Activated naive CD8-positive, alpha-beta T cell treated with anti-CD3 and anti-CD28 coated beads for 36 hours (primary cell): ENCODE measurements at places on chromosomes 7 and 10. TPM values are rescaled to one million over a fixed set of nuclear protein-coding genes. Genes with fewer than 3 reads are reported as not detected.
A peak's percentile ranks its signal among the peaks of the same experiment; 100 is the strongest.

AGR2 gene
- not detected for total RNA-seq

GRK5 gene
- 12.8 TPM for total RNA-seq

GRCh38 chr7:53500076-53500475 lies 464.6 kb downstream of the POM121L12 start:
- no peaks in the 10 kb centered on the region for H3K27me3 ChIP-seq
- H3K27ac ChIP-seq, result no peak overlapping the region
- DNase-seq, result no peak
- no peaks in the 10 kb centered on the region for H3K36me3 ChIP-seq
- H3K4me1 ChIP-seq, result no peaks in the 10 kb centered on the region

DNA sequence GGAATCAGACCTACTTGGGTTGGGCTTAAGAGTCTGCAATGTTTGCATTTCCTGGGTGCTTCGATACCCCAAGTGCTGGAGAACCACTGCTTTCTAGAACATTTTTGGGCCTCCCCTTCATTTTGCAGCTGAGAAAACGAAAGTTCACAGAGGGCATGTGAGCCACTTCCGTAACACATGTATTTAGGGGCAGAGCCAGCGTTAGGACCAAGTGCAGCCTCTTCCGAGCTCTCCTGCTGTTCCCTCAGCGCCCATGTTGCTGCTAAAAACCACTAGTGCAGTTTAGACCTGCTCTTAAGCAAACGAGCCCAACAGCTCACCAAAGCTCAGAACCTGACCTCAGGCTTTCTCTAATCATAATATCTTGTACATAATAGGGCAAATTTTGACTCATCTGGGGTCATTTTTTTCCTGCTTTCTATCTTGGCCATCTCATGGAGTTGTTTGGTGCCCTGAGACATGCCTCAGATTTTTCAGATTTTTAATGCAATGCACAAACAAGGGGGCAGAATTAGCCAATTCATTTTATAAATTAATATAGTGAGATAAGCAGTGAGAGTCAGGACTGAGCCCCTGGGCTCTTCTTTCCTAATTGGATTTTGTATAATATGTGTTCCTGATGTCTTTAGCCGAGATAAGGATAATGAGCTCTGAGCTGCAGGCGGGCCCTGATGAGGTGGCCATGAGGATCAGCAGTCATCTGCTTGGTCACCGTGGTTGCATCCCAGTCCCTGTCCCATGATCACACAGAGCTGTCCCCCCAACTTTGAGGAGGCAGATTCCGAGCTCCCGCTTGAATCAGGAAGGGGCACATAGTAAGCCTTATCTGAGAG lies 12.9 kb downstream of the BAG3 start:
- peaks cover 7% of the 10 kb centered on the region for H3K36me3 ChIP-seq
- no peak overlapping the region for H3K4me3 ChIP-seq
- H3K4me1 ChIP-seq, result peaks cover 30% of the 10 kb centered on the region
- peak overlapping the region; percentile 66 for H3K27ac ChIP-seq

DNA sequence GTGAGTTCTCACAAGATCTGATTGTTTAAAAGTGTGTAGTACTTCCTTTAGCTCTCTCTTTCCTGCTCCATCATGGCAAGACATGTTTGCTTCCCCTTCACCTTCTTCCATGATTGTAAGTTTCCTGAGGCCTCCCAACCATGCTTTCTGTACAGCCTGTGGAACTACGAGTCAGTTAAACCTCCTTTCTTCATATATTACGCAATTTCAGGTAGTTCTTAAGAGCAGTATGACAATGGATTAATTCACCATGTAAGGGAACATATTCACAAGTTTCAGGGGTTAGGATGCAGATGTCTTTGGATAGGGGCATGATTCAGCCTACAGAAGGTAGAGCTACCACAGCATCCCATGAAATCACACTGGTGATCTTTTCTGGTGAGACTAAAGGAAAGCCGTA lies 174.7 kb downstream of the GPR158 start:
- H3K4me3 ChIP-seq, result no peak overlapping the region
- H3K36me3 ChIP-seq, result no peaks in the 10 kb centered on the region
- H3K27me3 ChIP-seq, result no peaks in the 10 kb centered on the region
- DNase-seq, result no peak
- no peaks in the 10 kb centered on the region for H3K4me1 ChIP-seq

- H3K4me1 ChIP-seq, result no peaks in the 10 kb centered on the region
- no peak overlapping the region for H3K4me3 ChIP-seq
- H3K27me3 ChIP-seq, result no peaks in the 10 kb centered on the region
- no peak for DNase-seq
- H3K27ac ChIP-seq, result no peak overlapping the region
- H3K36me3 ChIP-seq, result no peaks in the 10 kb centered on the region
Observed at GRCh38 chr10:93333278-93333978, 148.7 kb downstream of the MYOF start.
